Metanephros (tissue), 2 donors: ENCODE measurements at places on chromosomes 3 and 15. TPM values are rescaled to one million over a fixed set of nuclear protein-coding genes. Genes with fewer than 3 reads are reported as not detected.

Gene FGF7
- 18.9 TPM for total RNA-seq

Gene KLF15
- total RNA-seq, result 15.6 TPM

Gene SLC9C1
- total RNA-seq, result 1.5 TPM

Gene MAP6D1
- total RNA-seq, result 4.0 TPM

Gene PARP15
- total RNA-seq, result 1.6 TPM

Gene TRIM42
- not detected for total RNA-seq

Gene TNFAIP8L3
- 1.5 TPM for total RNA-seq

Gene TUBGCP4
- total RNA-seq, result 17.3 TPM

Gene KNL1
- 13.7 TPM for total RNA-seq

Gene CAMKV
- 0.18 TPM for total RNA-seq

Gene SLC28A1
- total RNA-seq, result 6.6 TPM

Gene TTLL13
- 1.3 TPM for total RNA-seq
